ENCODE measurements at places on chromosomes 3 and 15. TPM values are rescaled to one million over a fixed set of nuclear protein-coding genes. Genes with fewer than 3 reads are reported as not detected.

GRCh38 chr3:37590328-37591079 is 271.2 kb upstream of the CTDSPL start:
- DNase-seq = no peak

- DNase-seq = no peak
Measured at GRCh38 chr3:23619705-23620637, 185.8 kb upstream of the UBE2E1 start.

GRCh38 chr3:60598671-60599070 is 652.6 kb downstream of the FHIT start:
- no peak for DNase-seq

CX3CR1 gene
- not detected for total RNA-seq

GRCh38 chr3:17292556-17292955 is 407.8 kb downstream of the PLCL2 start:
- DNase-seq = no peak

DNA sequence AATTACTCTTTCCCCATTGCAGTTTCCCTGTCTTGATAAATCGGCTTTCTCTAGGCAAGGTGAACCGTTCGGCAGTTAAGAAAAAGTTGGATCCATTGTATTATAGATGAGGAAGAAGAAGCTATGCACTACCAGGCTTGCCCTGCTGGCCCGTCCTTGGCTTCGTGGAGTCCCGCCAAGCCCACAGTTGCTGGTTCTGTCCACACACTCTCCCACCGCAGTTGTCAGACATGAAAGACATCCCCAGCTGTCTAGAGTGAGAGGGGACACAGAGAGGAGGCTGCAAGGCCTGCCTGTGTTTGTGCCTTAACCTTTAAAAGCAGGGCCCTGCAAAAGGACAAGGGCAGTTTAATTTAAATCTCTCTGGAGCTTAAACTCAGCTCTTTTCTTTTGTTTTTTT is 47.2 kb upstream of the PLCL2 start:
- DNase-seq = no peak

GRCh38 chr15:76252249-76252648 is 59.0 kb downstream of the ETFA start:
- DNase-seq = no peak

OSBPL10 gene
- 80.4 TPM for total RNA-seq

- no peak for DNase-seq
Measured at GRCh38 chr15:99050328-99050980, 42.9 kb upstream of the PGPEP1L start.

ROBO1 gene
- 35.2 TPM for total RNA-seq

MESP2 gene
- total RNA-seq = 0.15 TPM

DNA sequence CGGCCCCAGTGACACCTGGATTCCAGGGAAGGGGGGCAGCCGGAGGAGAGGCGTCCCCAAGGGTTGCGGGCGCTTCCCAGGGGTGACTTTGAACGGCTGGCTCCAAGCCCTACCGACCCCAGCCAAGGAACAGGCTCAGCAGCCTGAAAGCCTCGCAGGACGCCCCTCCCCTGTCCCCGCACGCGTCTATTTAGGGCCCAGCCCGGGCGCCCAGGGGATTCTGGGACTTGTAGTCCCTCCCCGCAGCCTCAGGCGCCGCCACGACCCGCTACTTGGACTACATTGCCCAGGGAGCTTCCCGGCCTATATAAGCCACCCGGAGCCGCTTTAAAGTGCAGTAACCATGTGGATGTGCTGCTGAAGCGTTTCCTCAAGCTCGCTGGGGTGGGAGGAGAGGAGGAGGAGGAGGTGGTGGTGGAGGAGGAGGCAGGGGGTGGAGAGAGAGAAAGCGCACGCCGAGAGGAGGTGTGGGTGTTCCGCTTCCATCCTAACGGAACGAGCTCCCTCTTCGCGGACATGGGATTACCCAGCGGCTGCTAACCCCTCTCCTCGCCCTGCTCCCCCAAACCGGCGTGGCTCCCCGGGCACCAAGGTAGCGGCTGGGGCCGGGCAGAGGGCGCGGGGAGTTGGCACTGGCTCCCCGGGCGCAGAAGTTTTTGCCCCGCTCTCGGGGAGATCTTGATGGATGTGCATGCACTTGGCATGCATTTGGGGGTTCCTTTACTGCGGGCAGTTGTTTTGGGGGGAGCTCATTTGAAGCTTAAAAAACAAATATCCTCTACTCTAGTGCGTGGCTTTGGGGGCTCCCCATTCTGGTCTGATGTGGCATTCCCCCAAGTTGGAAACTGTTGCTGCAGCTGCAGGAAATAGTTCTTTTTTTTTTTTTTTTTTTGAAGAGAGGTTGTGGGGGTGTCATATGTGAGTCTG is at the start of gene ITPR1:
Gene ITPR1 (plus strand): TSS at position 335 of the 927 bp plus-strand sequence. CDS start 23,144 bp downstream, outside the sequence.
- DNase-seq = peak; percentile 85

DNA sequence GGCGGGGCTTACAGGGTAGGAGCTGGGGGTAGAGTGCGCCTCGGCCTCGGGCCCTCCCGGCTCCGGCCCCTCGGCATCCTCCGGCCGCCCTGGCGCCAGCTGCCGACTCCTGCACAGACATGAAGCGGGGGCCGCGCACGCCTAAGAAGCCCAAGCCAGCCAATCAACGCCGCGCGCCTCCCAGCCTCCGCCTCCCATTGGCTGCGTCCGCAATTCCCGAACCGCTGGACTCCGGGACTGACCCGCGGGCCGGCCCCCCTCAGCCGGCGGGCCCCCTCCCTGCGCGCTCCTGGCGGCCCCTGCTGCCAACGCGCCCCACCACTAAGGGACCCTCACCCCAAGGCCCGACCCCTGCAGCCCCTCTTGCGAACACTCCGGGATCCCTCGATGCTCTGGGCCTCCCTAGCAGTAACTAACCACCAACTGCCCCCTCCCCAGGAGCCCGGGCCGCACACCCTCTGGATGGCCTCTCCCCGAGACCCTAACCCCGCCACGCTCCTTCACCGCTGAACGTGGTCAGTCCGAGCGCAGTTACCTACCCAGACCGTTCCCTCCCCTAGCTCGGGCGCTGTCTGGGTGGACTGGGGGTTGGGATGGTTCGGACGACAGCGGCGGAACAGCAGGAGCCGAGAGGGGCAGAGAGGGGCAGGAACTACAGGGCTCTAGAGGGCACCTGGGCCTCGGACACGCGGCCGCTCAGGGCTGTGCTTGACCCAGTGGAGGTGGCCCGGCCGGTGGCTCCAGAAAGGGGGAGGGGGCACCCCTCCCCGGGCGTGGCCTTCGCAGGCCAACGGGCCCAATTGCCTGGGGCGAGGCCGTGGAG is 5.0 kb downstream of the GATA2 start:
- DNase-seq = no peak

- DNase-seq = no peak
Measured at GRCh38 chr3:188534633-188535032, 380.7 kb downstream of the LPP start.

SCN5A gene
- total RNA-seq = 3.1 TPM

- DNase-seq = no peak
Measured at GRCh38 chr3:4845882-4846281, 133.4 kb upstream of the BHLHE40 start.

GRCh38 chr15:95108673-95109072 is 877.3 kb downstream of the MCTP2 start:
- no peak for DNase-seq
